Stimulated activated CD4-positive, alpha-beta T cell treated with anti-CD3 and anti-CD28 coated beads, Interleukin-1b, Interleukin-23, amount 100 ng/mL, for 1 hour (primary cell): ENCODE measurements at places on chromosomes 5 and 9.

DNA sequence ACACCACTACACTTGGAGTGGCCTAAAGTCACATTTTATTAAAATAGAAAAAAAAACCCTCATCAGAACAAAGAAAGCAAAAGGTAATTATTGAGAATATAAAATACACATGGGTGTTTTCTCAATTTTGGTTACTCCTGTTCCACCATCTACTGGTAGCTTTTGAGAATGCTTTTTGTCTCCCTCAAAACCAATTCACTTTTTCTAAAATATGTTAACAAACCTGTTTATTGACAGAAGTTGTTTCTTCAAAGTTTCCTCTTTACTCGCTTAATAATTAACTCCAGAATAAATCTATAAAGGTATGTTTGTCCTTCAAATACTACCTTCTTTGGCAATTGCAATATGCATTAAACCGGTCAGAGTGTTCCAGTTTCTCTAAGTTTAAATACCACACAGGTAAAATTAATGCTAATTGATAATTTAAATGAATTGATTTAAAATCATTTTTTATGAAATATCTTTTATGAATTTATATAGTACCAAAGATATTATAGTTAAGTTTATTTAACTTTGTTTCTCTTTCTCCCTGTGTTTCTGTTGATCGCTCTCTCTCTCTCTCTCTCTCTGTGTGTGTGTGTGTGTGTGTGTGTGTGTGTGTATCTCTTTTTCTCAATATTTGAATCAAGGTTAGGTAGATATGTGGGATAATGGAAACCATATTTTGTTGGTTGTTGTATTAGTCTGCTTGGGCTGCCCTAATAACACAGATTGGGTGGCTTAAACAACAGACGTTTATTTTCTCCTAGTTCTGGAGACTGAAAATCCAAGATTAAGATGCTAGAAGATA is 487.4 kb downstream of the PRDM9 start:
- no peak for DNase-seq

GRCh38 chr5:154601014-154601413 is 123.0 kb upstream of the HAND1 start:
- DNase-seq: no peak

DNA sequence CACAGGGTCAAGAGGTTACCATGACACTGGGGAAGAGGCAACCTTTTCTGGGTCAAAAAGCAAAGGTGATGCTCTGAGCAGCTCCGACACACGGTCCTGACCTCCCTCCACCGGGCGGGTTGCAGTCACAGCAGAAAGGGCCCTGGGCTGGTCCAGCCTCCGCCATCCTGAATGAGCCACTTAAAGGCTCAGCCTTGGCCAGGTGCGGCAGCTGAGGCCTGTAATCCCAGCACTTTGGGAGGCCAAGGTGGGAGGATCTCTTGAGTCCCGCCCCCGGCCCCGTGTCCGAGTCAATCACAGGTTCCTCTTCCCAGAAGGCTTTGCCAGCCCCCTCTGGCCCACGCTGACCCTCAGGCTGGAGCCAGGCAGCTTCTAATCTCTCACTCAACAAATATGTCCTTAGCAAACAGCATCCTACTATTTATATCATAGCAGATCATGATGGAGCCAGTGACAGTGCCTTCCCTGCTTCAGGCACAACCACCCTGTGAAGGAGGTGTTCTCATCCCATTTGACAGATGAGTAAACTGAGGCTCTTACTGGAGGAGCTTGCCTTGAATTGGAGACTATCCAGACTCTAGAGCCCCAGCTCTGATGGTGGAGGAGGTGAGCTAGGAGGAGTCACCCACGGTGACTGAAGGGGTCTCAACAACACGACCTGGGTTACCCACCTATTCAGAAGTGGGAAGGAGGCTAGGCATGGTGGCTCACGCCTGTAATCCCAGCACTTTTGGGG is 79.1 kb downstream of the LRSAM1 start:
- DNase-seq: no peak

GRCh38 chr9:120921661-120922181 is 4.9 kb downstream of the TRAF1 start:
- no peak for DNase-seq

DNA sequence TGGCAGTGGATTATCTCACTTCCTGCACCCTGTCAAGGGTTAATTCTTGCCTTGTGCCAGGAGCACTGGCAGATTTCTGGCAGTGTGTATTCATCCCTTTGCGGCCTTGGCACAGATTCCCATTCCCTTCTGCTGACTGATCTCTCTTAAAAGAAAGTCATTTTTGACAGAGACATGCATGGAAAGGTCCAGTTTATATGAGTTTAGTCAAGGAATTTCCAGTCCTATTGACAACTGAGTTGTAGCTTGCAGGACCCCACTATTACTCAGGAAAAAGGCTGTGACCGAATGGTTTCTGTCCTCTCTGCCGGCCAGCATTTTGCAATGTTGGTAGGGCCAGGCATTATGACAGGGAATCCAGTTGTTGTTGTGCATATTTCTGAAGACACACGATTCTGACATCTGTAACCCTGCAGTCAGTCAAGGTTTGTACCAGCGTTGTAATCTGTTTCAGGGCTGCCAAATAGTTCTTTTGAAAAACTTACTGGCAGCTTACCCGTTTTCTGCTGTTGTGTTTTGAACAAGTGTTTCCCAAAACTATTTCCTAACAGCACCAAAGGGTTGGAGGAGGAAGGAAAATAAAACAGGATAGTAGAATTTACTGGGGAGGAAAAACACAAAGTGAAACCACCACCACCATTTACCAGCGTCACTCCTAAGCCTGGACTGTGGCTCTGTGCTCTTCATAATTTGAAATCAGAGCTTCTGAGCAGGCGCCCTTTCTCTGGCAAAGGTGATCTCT is 243.4 kb upstream of the KLF4 start:
- no peak for DNase-seq

- DNase-seq: no peak
These were observed 61.6 kb downstream of the SFXN1 start for GRCh38 chr5:175539936-175540335.

DNA sequence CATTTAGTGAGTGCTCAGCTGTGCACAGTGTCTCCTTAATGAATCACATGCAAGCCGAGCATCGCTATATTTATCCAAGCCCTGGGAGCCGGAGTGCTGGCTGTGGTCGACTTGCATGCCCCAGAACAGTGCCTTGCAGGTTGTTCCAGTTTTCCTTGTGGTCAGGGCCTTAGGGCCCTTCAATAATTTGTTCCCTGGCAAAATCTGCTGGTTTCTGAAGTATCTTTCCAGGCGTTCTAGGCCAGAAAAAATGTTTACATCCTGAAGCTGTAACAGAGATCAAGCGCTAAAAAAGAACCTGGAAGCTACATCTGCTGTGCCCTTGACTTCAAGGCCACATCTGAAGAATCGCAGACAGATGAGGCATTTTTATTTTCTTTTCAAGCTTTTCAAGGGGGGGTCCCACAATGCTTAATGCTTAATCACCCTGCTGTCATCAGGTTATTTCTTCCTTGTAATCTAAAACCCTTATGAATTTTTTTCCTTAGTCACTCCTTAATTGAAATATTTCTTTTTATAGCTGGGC is 105.8 kb downstream of the DOCK2 start:
- DNase-seq: no peak

DNA sequence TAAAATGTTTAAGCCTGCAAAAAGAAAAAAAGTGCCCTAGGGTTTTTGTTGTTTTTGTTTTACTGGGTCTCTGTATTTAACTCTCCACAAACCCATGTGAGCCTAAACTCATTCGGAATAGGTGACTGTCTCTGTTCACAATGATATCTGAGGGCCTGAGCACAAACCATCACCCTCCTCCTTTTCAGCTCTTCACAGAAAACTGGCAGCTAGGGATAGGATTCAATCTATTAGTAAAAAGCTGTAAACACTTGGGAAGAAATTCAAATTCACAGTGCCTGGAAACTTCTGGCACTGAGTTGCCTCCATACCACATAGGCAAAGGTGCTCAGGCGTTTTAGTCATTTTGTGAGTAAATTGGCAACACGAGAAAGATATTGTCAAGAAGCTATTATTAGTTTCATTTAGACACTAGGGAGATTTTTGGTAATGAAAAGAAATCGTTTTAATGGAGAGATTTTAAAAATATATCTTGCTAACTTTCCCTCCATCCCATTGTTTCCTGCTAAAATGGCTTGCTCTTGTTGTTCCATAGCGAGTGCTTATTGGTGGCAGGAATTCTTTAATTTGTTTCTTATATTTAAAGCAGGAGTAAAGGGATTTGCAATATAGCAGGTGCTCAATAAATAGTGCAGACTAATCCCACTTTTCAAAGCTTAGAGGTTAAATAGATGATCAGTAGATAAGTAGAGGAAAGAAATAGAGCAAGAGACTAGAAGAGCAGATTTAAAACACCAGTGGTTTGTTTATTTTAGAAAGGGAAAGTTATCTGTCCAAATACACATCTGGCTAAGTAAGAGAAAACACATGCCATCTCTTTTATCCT is 9.7 kb downstream of the FOXD1 start:
- DNase-seq: no peak

DNA sequence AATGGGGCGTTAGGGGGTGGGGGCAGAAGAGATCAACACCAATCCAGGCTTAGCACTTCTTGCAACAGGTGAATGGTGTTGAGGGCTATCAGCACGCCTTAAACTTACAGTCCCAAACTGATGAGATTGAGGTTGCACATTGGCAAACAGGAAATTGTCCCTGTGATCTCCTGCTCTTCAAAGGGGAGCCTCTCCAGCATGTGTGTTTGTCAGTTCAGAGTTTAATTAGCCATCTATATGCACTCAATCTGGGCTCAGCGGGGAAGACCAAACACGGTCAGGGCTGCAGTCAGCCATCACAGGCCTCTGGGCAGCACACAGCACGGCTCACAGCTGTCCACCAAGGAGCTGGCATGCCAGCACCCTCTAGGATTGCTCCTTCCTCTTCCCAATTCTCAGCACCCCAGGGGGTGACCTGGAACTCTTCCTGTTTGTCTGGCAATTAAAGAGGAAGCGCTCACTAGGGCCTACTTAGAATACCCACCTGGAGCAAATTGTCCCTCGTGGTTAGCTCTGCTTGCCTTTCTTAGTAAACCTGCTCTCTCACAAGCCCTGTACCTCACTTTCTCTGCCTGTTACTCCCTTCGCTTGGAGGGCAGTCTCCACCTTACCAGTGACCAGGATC is 217.4 kb downstream of the SLIT3 start:
- DNase-seq: no peak

- DNase-seq: no peak
These were observed 278.8 kb downstream of the GAS1 start for GRCh38 chr9:86668488-86668887.

- no peak for DNase-seq
These were observed 153.4 kb upstream of the POU5F2 start for GRCh38 chr5:93894601-93895354.

DNA sequence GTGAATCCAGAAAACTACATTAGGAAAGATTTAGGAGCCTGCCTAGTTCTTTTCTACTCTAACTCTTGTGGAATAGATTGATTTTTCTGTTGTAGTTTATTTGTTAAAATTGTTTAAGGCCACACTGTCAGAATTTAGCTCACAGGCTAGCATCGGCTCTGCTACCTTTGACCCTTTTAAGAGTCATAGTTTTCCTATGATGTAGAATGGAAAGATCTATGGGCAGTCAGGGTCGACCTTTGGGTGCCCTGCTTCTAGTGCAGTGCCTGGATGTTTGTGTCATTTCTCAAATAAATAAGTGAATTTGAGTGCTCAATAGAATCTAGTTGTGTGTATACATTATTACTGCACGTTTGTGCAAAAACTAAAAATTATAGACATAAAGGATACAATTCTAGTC is 38.7 kb downstream of the BASP1 start:
- no peak for DNase-seq

- DNase-seq: no peak
These were observed 760 bp downstream of the ALDH1B1 start for GRCh38 chr9:38393128-38393796.

- DNase-seq: no peak
These were observed 41.8 kb downstream of the CDO1 start for GRCh38 chr5:115774684-115775083.

DNA sequence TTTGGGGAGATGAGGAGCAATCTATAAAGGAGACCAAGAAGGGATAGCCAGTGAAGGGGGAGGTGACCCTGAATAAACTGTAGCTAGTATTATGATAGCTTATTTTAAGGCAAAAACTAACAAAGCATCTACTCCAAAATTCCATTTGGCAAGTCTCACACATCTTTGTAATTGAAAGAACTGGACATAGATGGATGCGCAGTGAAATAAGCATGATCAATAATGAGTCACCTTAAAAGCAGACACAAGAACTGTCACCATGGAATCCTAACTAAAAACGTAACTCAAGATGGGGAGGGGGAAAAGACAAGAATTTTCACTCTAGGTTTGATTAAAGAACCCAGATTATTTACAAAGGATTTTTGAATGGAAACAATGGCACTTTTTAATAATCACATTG is 164.5 kb downstream of the MED27 start:
- DNase-seq: no peak

DNA sequence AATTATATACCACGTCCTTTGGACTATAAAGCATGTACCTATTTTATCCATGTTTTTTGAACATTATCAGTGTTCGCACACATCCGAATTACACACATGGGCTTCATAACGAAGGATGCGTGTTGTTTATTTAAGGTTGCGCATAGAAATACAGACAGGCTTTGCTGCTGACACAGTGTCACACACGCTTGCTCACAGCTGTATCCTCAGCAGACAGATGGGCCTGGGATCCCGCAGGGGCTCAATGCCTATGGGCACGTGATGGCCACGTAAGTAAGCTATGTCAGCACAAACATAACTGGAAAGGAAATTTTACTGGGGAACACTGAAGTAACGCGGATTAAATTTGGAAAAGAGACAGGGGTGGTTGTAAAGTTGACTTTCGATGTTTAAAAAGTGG is 76.6 kb downstream of the OTULIN start:
- DNase-seq: no peak
